T47D (cell line): ENCODE measurements at places on chromosomes 5 and 9.

DNA sequence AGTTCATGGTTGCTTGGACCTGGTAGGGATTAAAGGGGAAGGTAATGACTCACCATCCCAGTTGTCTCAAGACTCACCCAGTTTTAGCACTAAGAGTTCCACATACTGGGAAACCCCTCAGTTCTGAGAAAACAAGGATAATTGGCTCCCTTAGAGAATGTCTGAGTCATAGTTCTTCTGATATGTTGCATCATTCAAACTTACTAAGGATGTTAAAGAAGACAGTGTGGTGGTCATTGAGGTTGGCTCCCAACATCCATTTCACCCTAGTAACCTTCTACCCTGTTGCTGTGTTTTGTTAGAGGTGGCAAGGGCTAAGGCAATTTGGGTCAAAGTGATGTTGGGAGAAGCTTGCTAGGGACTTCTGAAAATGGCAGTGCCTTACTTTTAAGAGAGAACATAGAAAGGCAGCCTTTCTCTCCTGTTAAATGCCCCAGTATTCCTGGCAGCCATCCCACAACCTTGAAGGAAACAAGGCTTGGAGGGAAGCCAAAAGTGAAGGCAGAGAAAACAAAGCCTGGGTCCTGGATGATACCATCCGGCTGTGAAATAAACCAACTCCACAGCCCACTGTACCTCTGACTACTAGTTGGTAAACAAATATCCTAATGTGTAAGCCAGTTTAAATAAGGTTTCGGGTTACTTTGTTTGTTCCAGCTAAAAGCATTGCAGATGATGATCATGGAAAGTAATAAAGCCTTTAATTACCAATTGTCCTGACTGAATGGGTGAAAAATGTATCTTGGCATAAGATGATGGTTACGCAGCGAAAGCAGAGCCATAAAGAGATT is 80.4 kb upstream of the ADAMTSL1 start:
- DNase-seq, result no peak

DNA sequence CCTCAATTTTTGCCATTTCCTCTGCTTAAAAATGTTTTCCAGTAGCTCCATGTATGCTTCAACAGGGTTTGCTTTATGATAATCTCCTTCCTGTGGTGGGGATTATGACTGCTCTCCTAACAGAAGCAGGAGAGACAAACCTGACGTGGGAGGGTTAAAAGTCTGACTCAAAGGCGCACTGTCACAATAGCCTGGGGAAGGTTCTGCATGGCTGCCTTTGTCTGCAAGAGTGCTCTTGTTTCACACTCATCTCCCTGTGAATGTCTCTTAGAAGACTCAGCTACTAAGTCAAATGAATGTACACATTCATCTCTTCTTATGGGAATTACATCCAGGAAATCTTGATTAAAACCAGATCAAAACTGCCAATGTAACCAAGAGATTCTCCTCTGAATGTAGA is 90.9 kb upstream of the MTAP start:
- DNase-seq, result no peak

- no peak for DNase-seq
These were observed 353.7 kb downstream of the CETN3 start for GRCh38 chr5:90055831-90056328.

DNA sequence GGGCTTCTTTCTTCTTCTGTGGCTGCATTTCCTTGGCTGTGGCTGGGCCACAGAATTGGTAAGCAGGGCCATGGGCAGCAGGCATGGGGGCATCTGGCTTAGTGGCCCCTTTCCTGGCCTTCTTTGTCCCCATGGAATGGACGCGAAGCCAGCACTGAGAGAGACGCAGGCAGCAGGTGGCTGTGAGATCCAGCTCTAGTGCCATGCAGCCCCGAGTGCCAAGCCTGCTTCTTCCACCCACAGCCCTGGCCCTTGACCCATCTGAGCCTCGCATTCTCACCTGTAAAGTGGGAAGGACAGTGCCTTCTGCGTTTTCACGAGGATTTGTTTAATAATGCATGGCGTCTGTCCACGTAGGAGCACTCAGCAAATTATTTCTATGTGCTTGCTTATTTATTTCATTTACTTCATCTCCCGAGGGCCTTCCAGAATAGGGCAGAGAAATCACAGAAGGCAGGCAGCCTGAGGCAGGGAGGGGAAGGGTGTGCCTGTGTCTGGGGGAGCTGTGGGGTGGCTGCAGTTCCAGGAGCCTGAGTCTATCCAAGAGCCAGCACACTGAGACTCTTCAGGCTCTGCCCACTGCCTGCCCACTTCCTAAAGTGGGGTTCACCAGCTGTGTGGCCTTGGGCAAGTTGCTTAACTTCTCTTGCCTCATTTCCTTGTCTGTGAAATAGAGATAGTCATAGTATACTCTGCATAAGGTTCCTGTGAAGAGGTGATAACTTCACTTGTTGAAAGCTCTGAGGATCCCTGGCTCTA is 55.2 kb downstream of the NTNG2 start:
- no peak for DNase-seq

- no peak for DNase-seq
These were observed 81.0 kb downstream of the NDUFAF2 start for GRCh38 chr5:61026004-61026403.

GRCh38 chr5:173556142-173557028 is 60.1 kb downstream of the BOD1 start:
- no peak for DNase-seq

GRCh38 chr9:107079589-107079988 is 203.5 kb upstream of the RAD23B start:
- no peak for DNase-seq

DNA sequence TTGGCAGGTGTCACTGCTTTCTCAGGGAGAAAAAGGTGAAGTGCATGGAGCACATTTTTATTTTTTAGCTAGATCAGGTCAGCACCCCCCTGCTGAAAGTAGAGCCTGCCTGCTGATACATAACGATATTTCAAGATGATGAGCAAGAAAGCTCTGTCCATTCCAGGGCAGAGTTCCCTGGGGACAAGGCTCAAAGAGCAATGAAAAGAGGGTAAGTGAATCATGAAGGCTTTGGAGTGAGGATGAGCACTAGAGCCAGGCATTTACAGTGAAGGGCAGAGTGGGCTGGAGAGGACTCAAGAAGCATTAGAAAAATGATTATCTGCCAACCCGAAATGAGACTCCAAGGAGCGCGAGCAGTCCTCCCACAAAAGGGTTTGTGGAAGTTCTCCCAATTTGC is 345.7 kb downstream of the TLE4 start:
- DNase-seq, result no peak

DNA sequence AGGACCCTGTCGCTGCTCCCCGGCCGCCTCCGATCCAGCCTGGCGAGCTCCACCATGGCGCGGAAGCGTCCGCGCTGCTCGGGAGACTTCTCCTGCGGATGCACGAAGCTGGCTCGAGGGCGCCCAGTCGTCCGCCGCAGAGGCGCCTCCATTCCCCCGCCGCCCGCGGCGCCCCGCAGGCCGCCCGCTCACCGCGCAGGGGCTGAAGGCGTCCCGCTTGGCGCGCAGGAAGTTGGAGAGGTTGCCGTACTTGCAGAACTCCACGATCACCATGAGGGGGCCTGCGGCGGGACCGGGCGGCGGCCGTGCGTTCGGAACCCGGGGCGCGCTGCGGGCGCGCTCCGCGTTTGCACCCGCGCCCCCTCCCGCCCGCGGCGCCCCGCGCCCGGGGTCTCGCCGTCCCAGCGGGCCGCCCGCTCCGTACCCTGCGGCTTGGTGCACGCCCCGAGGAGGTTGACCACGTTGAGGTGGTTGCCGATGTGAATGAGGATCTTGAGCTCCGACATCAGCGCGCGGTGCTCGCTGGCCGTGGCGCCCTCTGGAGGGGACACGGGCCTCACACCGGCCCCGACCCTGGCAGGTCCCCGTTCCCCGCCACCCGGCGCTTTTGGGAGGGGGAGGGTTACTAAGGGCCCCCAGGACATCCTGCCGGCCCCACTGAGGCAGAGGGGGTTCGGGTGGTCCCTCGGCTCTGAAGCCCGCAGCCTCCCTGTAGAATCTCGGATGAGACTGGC is 27.7 kb upstream of the SCGB3A1 start:
- DNase-seq, result no peak

DNA sequence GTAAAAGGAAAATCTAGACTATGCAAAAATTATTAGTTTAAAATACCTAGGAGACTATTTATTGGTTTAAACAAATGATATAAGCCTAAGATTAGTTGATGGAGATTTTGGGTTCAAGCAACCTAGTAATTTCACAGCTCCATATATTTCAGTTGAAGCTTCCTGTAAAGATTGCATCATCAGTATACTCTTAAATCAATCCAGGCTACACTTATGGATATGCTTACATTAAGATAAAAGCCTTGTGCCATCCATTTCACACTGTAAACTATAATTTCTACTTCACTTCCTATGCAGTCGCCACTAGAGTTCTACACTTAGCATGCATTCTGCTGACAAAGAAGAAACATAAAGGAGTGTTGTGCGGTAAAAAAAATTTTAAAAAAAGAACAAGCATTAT is 7.3 kb upstream of the LIX1 start:
- DNase-seq, result no peak

DNA sequence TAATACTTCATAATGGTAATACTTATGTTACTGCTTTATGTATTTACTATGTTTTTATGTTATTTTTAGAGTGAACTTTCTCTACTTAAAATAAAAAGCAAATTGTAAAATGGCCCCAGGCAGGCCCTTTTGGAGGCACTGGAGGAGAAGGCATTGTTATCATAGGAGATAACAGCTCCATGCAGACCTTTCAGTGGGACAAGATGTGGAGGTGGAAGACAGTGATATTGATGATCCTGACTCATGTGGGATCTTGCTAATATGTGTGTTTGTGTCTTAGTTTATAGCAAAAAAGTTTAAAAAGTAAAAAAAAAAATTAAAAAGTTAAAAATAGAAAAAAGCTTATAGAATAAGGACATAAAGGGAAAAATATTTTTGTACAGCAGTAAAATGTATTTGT is 74.5 kb downstream of the IQGAP2 start:
- DNase-seq, result no peak

DNA sequence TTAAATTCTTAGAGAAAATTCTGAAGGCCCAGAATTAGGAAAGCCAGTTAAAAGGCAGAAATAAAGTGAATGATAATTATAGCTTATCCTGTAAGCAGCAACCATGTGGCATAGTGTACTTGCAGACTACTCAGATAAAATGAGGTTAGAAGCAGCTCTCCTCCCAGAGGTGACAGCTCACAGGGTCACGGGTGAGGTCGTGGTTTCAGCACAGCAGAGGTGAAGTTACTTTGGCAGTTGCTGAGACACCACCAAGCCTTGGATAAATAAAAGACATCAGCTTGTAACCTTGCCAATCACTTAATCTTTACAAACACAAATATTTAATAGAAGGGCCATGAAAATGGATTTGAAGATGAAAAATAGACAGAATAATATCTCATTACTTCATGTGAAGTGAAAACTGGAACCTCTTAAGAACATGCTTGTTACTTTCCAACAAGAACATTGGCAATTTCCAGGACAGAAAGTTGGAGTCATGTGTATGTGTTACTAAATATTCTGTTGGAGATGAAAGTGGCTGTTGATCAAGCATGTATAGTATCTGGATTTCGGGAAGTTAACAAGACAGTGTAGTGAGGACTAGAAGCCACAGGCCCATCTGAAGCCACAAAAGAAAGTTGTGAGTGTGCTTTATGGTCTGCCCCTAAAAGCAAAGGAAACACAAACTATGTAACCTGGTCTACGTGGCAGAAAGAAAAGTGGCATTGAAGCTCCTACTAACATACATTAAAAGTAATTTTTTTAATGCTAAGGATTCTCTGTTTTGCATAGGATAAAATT is 134.4 kb downstream of the ERCC6L2 start:
- no peak for DNase-seq

DNA sequence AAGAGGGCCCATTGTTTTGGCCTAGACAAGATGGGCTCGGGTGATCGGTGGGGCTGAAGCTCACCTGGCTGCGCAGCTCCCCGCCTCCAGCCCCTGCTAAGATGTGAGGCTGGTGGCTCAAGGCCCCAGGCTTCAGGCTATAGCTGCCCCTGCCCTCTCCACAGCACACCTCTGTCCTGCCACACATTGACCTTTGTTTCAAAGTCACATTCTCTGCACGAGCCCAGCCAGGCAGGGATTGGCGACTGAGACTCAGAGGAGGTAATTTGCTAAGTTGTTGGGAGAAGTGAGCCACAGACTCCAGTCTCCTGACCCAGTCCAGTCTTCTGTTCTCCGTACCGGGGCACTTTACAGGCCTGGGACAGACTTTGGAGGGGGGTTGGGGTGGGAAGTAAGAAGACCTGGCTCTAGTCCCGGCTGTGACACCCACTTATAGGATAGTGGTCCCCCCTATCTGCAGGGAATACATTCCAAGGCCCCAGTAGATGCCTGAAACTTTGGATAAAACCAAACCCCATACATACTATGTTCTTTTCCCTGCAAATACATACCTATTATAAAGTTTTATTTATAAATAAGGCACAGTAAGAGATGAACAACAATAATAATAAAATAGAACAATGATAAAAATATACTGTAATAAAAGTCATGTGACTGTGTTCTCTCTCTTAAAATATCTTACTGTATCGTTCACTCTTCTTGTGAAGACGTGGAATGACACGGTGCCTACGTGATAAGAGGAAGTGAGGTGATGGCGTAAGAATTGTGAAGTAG is 13.3 kb downstream of the PDGFRB start:
- DNase-seq, result no peak

GRCh38 chr5:145226726-145227125 is 608.4 kb downstream of the PRELID2 start:
- DNase-seq, result no peak

DNA sequence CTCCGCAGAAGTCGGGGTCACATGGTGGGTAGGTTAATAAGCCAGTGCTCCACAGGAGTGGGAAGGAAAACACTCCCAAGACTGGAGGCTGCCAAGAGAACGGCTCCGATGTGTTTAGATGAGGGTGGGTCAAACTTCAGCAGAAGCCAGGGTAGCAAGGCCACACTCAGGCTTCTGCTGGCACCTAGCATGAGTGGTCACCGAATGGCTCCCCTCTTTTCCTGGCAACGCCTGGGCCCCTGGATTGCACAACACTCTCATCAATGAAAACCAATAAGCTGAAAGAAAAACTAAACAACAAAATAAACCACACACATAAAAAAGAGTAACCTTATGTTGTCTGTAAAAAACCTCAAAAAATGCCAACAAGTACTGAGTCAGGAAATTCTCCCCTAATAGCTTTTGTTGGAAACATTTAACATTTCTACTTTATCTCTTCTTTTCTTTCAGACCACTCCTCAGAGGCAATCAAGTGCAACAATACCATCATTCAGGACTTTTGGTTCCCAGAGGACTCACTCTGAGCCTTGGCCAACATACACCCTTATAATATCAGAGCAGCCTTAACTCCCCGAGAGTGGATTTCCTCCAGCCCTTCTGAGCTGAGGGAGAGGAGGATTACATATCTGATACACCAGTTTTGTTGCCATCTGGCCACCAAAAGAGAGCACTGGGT is 279.9 kb downstream of the ENC1 start:
- no peak for DNase-seq

DNA sequence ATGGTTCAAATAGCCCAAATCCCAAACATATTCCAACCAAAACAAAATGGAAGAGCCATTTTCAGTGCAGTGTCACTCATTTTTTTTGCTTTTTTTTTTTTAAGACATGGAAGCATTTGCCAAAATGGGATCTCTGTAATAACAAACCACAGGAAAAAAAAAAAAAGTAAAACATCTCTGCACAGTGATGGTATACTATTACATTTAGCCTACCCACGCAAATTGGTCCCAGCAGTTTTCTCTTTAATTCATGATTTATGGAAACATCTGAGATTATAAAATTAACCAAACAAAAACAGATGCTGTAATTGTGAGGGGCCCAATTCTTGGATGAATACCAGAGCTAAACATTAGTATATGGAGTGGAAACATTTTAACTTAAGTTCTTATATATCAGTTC is 566.6 kb downstream of the ZNF608 start:
- DNase-seq, result no peak

GRCh38 chr9:108549184-108549583 is 306.6 kb downstream of the ACTL7B start:
- DNase-seq, result no peak

GRCh38 chr9:36969216-36969771 is 64.8 kb downstream of the PAX5 start:
- DNase-seq, result no peak
